SK-N-SH (cell line): ENCODE measurements at places on chromosomes 11 and 22. TPM values are rescaled to one million over a fixed set of nuclear protein-coding genes. Genes with fewer than 3 reads are reported as not detected.

DNA sequence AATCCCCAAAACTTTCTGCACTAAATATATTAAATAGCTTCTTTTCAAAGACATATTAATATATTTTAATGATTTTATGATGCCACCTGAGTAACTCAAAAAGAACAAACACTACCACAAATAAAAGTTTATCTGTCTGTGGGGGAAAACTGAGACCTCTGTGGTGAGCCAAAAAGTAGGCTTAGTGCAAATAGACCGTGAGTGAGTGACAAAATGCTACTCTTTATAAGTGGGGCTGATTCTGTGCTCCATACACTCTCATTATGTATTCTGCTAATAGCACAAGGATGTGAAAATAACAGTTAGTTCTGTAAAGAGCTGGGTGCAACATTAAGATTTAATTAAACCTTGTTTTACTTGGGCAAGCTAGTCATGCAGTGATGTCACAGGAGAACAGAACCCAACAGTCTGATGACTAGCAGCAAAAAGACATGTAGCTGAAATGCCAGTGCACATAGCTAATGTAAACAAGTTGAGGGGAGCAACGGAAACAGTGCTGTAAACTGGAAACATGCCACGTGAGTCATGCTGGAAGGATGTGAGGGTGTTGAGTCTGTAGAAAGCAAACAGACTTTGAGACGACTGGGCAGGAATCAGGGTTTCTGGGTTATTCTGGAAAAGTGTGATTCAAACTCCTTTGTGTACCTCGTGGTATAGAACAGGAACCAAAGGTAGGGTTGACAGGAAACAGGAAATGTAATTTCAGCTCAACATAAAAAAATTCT lies 1130.4 kb downstream of the LRRC4C start:
- peak; percentile 8 for DNase-seq

GRCh38 chr11:2210366-2211112 lies 38.9 kb upstream of the TH start:
- DNase-seq = no peak

- DNase-seq = peak; percentile 26
These were observed 34.2 kb downstream of the MRGPRD start for GRCh38 chr11:68946416-68947090.

- peak; percentile 50 for DNase-seq
These were observed 541 bp downstream of the MICAL2 start for GRCh38 chr11:12110714-12111548.

DNA sequence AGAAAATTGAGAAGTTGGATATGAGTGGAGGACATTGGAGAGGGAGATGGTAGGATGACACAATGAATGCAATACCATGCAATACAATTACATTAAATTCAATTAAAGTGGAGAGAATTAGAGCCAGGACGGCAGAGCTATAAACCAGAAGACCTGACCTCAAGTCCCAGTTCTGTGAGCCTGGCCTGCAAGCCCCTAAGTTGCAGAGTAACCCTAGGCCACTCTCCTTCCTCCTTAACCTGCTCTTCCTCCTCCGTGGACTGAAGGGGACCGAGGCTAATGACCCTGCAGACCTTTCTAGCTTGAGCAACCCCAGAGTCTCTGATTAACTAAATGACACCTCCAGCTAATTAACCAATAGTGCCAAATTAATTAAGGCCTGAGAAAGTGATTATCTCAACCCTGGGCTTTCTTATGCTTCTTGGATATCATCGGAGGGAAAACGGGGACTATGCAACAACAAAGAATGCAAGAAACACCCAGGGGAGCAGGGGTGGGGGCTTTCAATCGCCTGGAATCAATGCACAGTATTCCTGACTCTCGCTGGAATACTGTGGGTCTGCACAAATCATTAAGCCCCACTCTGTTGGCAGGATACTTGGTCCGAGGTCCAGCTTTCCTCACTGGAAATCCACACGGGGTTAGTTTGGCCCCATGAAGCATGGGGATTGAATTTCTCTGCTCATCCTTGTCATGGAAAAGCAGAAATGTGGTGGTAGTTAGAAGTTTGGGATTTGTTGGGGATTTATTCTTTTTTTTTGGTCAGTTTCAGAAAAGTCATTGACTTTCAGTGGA lies 548.3 kb downstream of the MN1 start:
- no peak for DNase-seq

GRCh38 chr11:77776455-77776854 lies 44.1 kb downstream of the RSF1 start:
- DNase-seq = no peak

GRCh38 chr22:43625242-43625641 lies 186.9 kb downstream of the EFCAB6 start:
- DNase-seq = no peak

DNA sequence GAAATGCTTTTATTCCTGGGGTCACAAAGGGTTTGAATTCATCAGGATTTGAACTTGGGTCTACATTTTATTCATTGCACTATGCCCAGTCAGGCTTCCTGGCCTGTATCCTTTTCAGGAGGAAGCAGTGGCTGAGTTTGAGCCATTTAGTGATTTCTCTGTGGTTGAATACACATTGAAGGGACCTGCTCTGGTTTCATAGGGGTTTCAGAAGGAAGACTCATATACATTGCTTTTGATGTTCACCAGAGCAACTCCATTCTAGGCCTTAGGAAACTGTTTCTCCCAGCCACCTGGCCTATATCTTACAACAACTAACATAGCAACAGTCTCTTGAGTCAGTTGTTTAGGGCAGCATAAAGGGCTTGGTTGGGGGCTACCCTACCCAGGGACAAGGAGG lies 165.7 kb downstream of the INSC start:
- DNase-seq = no peak

GRCh38 chr11:43576803-43577521 lies 103.6 kb upstream of the HSD17B12 start:
- DNase-seq = peak; percentile 71

GRCh38 chr11:30143098-30143705 lies 87.6 kb upstream of the FSHB start:
- peak; percentile 21 for DNase-seq

- no peak for DNase-seq
These were observed 539 bp downstream of the SDHD start for GRCh38 chr11:112087212-112087611.

DNA sequence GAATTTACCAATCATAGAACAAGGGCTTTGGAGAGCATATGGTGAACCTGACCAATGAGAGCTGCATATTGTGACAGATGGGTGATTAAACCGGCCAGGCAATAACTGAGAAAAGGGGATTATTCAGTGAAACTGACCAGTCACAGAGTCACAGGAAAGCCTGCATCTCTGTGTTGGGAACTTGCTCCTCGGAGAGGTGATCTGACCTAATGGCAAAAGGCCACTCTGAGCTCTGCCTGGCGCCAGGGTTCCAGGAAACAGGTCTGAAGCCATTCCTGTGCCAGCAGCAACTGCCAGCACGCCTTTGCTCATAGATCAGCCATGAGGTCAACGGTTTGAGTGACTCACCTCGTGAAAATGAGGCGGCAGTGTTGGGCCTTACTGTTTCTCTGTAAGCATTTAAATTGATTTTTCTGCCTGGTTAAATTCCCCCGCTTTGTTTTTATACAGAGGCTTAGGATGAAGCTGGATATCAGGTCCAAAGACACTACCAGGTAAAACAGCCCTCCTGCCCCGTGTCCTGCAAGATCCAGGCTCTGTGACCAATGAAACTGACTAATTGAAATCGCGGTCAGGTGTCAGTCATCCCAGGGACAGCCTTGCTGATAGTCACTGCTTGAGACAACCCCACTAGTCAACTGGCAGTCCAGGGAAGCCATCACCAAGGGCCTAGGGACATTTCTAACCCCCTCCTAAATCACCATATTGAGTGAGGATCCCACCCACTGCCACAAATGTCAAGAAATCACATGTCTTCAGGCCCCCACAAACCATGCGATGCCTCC lies 35.8 kb upstream of the MYOD1 start:
- DNase-seq = no peak

- DNase-seq = no peak
These were observed 8.1 kb upstream of the CASTOR1 start for GRCh38 chr22:30297276-30297990.

DNA sequence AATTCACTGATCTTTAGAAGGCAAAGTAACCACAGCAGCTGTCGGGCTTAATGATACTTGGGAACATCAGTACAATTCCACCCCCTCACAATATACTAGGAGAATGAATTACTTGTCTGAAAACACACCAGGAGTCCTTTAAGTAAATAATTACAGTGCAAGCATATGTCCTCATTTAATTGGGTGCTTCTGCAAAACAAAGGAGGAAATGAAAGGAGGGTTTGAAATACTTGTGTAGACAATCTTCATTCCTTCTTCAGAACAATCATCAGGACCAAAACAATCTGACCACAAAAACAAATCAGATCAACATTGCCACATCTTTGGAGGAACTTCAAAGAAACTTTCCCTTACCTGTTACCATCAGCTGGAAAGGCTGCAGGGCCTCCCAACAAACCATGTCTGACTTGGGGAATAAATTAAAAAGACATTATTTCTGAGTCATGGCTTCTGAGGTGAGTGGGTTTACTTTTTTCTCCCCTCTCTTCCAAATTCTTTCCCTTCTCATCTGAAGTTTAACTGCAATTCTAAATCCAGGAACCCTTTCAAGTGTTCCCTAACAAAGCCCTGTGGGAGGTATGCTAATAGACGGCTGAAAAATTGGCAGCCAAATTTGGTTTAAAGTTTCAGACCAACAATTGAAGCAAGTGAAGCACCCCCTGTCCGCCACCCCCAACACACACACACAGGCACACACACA lies 12.5 kb upstream of the CCDC117 start:
- DNase-seq = no peak

- no peak for DNase-seq
These were observed 16.5 kb downstream of the USP35 start for GRCh38 chr11:78205256-78205655.

GRCh38 chr22:31742115-31742514 lies 7.8 kb downstream of the PRR14L start:
- DNase-seq = no peak

- no peak for DNase-seq
These were observed 230.4 kb upstream of the ZC3H12C start for GRCh38 chr11:109862835-109863234.

The FGF4 gene
- polyA plus RNA-seq = not detected in 2 replicates

The ANKK1 gene
- polyA plus RNA-seq = 0.05 TPM in 1 of 2 replicates, not detected in the other

The NADSYN1 gene
- polyA plus RNA-seq = 62.5 and 74.0 TPM in 2 replicates

The SPDYC gene
- not detected in 2 replicates for polyA plus RNA-seq

The TMPRSS13 gene
- not detected in 2 replicates for polyA plus RNA-seq

The RASL10A gene
- 0.18 and 0.36 TPM in 2 replicates for polyA plus RNA-seq

The WNT7B gene
- 0.13 TPM in 1 of 2 replicates, not detected in the other for polyA plus RNA-seq

The ROBO3 gene
- 59.8 and 61.2 TPM in 2 replicates for polyA plus RNA-seq

The ATP6V1E1 gene
- 140 and 195 TPM in 2 replicates for polyA plus RNA-seq

The PAK1 gene
- 14.2 and 17.9 TPM in 2 replicates for polyA plus RNA-seq

The CNGA4 gene
- polyA plus RNA-seq = 0.08 and 0.13 TPM in 2 replicates

The SLC37A2 gene
- 0.39 and 0.44 TPM in 2 replicates for polyA plus RNA-seq
